ENCODE measurements at places on chromosomes 7 and 10.

- no peak for DNase-seq
Observed at GRCh38 chr10:22683140-22683389, 31.3 kb downstream of the PIP4K2A start.

DNA sequence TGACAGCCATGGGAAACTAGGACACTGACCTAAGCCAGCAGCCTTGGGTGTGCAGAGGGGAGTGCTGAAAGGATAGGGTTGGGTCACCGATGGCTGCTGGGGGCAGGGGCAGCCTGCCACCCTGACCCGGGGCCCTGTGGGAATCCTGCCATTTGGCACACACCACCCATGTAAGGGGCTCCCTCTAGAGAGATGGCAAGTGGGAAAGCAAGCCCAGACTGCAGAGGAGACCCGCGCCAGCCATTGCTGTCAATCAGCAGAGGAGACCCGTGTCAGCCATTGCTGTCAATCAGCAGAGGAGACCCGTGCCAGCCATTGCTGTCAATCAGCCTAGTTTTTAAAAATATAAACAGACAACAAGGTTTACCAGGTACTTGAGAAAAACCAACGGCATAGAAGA lies 27.4 kb upstream of the PRKAG2 start:
- DNase-seq = no peak

DNA sequence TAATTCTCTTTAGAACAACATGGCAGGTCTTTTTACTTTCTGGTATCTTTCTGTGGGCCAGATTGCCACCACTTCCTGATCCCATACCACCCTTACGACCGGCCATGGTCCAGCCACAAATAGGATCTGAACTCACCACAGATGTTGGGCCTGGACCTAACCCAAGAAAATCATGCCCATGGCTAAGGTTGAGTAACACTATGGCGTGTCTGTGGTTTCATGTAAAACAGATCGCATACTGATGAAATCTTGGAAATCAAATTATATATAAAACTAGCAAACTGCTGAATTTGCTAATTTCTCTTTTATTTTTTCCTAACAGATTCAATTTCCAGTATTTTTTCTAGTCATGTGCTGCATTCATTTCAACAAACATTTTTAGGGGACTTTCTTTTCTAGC lies 77.2 kb downstream of the CH25H start:
- DNase-seq = peak; percentile 87

- DNase-seq = no peak
Observed at GRCh38 chr7:142872106-142872675, 13.4 kb downstream of the TRPV6 start.

GRCh38 chr7:100612730-100613390 lies 520 bp downstream of the MOSPD3 start:
- no peak for DNase-seq

GRCh38 chr10:51879238-51879637 lies 179.8 kb upstream of the CSTF2T start:
- DNase-seq = peak; percentile 100

DNA sequence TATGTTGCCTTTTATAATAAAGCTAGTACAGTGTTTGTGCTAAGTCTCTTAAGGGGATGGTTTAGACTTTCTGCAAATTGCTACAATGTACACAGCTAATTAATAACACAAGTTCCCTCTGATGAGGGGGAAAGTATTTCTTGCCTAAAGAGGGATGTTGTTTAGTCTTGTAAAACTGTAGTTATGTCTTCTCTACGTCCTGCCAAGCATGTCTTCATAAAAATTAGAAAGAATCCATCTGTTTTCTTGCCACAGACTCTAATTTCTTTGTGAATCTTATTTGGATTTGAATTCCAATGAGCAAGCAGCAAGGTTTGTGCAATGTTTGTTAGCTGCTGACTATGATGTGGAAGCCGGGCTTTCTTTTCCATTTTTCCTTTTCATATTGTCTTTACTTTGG lies 28.2 kb downstream of the ADARB2 start:
- no peak for DNase-seq

GRCh38 chr7:128948312-128948973 lies 10.7 kb downstream of the IRF5 start:
- no peak for DNase-seq

DNA sequence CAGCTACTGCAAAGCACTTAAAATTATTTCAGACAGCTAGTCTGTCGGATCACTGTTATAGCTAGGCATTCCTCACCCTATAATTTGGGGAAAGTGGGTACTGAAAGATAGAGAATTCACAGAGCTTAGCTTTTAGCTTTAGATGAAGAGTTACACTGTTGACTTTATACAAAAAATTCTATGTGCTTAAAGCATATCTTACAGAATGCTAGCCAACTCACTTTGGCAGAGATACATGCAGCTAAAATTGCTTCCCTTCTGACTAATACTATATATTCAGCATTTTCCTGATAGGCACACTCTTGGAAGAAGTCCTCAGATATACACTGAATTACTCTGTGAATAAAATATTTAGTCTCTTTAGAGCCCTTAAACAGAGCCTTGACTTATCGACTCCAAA lies 353.5 kb upstream of the STEAP1 start:
- no peak for DNase-seq

DNA sequence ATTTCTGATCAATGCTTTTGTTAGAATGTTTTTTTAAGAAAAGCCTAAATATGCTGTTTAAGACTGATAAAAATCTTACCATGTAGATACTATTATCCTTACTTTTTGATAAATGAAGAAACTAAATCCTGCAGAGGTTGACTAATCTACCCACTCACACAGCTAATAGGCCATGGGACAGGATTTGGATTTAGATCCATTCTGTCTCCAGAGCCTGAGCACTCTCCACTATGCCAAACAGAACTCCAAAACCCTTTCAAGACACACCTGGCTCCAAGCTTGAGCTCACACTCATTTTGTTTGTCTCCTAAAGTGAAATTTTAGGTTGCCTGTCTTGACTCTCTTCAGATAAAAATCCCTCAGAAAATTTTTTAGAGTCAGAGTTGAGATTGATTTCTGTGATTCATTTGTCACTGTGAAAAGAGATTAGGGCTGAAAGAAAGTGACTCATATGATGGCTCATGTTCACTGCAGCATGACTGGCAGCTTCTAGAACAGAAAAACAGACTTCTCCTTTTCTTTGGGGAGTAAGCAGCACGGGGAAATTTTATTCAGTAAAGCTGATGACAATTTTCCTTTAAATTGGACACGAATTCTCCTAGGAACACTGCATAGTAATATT lies 132.3 kb upstream of the POT1 start:
- DNase-seq = peak; percentile 90

GRCh38 chr7:30503274-30504212 lies 1.1 kb downstream of the GGCT start:
- peak; percentile 19 for DNase-seq

DNA sequence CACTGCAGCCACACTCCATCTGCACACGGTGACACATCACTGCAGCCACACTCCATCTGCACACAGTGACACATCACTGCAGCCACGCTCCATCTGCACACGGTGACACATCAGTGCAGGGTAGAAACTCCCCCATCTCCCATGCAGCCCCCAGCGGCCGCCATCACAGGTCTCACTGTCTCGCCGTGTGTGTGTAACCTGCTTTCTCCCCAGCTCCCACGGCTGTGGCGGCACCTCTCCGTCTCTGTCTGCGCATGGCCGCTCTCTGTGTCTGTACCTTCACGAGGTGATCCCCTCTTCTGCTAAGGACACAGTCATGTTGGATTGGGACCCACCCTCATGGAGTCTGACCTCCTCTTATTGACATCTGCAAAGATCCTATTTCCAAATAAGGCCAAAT lies 527.4 kb downstream of the PTPRN2 start:
- DNase-seq = no peak

DNA sequence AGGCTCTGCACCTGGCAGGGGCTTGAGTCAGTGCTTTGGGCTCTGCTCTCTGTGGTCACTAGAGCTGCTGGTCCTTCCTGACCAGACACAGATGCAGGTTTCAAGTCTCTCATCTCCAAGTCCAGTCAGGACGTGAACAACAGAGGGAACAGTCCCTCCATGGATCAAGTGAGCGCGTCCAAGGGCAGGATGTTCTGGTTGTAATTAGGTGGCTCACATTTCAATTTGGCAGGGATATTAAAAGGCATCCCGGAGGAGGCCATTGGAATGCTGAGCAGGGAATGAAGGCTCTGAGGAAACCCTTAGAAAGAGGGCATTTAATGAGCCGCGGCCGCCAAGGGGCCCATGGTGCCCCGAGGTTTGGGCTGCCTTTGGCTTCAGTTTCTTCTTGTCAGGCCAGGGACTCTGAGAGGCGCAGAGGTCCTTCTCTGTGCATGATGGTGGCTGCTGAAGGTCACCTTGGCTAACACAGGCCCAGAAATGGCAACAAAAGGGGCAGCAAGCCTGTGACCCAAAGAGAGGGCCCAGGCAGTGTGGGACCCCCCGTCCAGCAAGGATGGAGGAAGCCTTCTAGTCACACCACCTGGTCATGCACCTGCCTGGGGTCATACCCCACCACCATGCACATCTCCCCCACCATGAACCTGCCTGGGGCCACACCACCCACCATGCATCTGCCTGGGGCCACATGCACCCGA lies 30.7 kb upstream of the INPP5A start:
- no peak for DNase-seq

DNA sequence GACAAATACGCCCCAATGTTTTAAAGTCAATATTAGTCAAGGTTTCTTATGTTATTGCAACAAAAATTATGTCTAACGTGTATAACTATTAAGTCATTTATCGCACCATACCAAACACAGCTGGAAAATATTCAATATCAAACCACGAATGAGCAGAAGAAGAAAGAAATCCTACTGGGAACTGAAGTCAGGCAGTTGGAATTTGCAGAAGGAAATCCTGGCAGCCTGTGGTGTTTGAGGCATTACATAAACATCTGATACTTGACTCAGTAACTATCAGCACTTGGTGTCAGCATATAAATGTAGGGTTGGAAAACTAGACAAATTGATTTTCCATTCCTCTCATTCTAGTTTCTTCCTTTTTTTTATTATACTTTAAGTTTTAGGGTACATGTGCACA lies 83.4 kb upstream of the NUPR2 start:
- DNase-seq = peak; percentile 13

- no peak for DNase-seq
Observed at GRCh38 chr10:48237259-48238250, 36.9 kb downstream of the FRMPD2 start.

DNA sequence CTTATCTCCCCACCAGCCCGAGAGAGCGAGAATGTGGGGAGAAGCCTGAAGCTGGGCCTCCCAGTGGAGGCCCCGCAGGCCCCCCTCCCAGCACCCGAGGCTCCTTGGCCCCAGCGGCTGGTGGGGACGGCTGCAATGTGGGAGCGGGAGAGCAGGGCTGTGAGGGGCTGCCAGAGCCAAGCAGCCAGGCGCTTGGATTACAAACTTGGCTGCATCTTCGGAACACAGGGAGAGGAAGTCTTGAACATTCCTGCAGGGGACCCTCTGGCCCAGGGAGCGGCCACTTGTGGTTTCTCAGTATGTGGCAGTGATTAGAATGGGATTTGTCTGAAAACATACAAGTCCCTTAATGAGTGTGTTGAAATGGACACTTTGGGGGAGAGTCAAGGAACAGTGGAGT lies 23.2 kb downstream of the ELN start:
- no peak for DNase-seq

- no peak for DNase-seq
Observed at GRCh38 chr10:105139363-105139896, 498.3 kb downstream of the SORCS3 start.

DNA sequence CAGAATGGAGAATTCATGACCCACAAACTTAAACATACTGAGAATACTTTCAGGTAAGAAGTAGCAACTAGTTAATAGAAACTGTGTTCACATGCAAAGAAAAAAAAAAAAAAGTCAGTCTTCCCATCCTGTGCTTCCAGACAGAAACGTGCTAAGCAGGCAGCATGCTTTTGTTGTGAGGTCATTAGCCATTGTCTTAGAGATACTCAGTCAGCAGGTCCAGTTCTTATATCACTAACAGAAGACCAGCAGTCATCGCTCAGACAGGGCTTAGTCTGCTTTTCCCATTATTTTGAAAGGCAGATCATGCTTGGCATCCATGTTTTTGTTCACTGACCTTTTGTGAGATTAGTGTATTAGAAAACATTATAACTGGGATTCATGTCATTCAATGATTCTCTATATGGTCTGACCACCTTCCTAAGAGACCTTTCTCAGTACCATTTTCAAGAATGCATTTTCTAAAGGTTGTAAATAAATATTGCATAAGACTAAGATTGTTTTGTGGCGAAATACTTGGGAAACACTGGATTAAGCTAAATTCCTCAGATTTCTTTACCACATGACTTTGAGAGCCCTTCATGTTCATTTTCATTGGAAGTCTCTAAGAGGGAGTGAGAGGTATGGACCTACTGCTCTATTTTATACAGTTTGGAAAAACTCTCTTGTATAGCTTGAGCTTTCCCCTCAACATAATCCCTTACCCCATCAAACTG lies 45.0 kb upstream of the AGBL3 start:
- DNase-seq = peak; percentile 92

GRCh38 chr7:135327458-135327857 lies 93.8 kb downstream of the STRA8 start:
- no peak for DNase-seq

- DNase-seq = peak; percentile 40
Observed at GRCh38 chr7:129110258-129110981, 34.1 kb upstream of the TSPAN33 start.

GRCh38 chr7:149261316-149261828 lies 624 bp upstream of the ZNF783 start:
- peak; percentile 80 for DNase-seq

DNA sequence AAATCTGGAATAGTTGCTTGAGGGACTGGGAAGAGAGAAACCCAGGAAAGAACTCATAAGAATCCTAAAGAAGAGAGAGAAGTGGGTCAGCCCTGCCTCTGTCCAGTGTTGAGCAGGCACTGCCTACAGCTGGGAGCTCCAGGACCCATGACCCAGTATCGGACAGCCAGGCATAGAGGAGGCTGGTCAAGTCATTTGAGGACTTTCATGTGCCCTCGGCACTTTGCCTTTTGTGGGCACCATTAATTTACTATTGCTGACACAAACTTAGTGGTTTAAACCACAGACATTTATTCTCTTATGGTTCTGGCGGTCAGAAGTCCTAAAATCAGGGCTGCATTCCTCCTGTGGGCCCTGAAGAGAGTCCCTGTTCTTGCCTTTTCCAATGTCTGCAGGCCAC lies 60.3 kb downstream of the CPXM2 start:
- no peak for DNase-seq

DNA sequence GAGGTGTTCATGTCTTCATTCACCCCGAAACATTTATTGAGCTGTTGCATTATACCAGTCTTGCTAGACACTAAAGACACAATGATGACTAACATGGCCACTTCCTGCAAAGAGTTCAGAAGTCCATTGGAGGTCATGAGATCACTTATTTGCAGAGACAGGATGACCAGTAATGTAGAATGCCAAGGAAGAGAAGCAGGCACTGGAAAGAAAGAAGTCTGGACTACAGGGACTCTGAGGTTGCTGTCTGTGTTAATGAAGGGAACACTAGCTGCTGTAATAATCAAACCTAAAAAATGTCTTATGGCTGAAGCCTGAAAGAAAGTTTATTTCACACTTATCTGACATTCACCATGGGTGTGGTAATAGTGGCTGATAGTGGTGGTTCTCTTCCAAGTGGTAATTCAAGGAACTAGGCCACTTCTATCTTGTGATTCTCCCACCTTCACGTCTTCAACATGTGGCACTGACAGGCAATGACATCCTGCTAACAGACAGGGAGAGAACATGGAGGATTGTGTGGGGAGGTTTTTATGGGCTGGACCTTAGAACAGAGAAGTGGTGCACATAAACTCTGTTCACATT lies 89.2 kb upstream of the MKLN1 start:
- peak; percentile 81 for DNase-seq

- DNase-seq = no peak
Observed at GRCh38 chr10:14129770-14130169, 201.0 kb downstream of the FRMD4A start.

All from bronchial epithelial cell (primary cell).